Renal cortex interstitium (tissue), 15 donors: ENCODE measurements at places on chromosomes 16 and 17.

DNA sequence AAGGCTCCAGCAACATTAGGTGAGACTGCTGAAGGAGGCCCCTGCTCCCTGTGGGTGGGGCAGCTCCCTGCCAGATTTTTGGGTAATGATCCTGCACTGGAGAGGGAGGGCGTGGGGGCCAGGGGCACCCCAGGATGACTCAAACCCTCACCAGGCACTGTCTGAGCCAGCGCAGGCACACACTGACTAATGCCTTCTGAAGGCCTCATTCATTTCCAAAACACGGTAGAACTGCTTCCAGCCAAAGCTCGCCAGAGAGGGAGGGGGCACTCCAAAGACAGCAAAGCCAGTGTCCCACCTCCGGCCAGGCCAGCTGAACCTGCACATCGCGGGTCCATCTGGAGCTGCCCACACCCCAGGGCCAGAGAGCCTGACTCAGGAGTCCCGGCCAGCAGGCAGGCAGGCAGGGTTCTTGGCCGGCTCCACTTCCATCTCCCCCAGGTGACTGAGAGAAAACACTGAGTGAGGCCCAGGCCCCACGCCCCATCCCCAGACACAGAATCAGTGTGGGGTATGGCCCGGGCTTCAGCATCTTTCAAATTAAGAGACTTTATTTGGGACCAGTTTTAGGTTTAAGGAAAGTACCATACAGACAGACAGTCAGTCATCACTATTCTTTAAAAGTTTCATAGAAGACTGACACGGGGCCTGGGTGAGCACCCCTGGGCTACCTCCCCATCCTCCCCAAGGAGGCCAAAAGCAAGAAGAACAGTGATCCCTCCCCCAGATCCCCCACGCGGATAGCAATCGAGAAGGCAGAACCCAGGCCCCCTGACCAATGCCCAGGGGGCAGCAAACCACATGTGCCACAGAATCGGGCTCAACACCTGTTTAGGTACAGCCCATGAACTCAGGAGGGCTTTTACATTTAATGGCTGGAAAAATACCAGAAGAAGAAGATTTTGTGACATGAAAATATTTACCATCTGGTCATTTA, 2.3 kb downstream of the PIEZO1 start:
- no peak for DNase-seq

DNA sequence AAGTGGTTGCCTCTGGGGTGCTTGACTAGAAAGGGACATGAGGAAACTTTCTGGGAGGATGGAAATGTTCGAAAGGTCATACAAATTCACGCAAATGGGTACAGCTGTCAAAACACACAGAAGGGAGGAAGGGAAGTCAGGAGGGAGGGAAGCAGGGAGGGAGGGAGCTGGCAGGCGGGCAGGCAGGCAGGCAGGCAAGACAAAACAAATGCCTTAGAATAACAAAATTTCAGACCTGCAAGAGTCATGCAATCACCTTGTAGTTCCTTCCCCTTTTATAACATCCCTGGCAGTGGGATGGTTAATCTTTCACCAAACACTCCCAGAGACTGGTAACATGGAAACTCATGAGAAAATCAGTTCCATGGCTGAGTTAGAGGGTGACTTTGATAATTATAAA, 189.2 kb downstream of the STX8 start:
- DNase-seq, result no peak

DNA sequence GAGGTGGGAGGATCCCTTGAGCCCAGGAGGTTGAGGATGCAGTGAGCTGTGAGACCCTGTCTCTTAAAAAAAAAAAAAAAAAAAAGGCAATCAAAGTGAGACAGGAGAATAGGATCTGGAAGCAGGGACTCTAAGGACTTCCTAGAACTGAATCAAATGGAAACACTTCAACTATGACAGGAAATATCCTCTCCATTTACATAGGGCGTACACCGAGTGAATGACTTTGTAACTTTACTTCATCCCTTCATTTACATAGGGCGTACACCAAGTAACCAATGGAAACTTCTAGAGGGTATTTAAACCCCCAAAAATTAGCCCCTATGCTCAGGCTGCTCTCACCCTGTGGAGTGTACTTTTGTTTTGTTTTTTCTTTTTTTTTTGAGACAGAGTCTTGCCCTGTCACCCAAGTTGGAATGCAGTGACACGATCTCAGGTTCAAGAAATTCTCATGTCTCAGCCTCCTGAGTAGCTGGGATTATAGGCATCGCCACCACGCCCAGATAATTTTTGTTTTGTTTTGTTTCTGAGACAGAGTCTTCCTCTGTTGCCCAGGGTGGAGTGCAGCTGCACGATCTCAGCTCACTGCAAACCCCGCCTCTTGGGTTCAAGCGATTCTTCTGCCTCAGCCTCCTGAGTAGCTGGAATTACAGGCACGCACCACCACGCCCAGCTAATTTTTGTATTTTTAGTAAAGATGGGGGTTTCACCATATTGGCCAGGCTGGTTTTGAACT, 9.6 kb upstream of the PRPSAP1 start:
- DNase-seq, result no peak

- no peak for DNase-seq
These were observed 1.9 kb downstream of the PRRT2 start for GRCh38 chr16:29813644-29814562.

DNA sequence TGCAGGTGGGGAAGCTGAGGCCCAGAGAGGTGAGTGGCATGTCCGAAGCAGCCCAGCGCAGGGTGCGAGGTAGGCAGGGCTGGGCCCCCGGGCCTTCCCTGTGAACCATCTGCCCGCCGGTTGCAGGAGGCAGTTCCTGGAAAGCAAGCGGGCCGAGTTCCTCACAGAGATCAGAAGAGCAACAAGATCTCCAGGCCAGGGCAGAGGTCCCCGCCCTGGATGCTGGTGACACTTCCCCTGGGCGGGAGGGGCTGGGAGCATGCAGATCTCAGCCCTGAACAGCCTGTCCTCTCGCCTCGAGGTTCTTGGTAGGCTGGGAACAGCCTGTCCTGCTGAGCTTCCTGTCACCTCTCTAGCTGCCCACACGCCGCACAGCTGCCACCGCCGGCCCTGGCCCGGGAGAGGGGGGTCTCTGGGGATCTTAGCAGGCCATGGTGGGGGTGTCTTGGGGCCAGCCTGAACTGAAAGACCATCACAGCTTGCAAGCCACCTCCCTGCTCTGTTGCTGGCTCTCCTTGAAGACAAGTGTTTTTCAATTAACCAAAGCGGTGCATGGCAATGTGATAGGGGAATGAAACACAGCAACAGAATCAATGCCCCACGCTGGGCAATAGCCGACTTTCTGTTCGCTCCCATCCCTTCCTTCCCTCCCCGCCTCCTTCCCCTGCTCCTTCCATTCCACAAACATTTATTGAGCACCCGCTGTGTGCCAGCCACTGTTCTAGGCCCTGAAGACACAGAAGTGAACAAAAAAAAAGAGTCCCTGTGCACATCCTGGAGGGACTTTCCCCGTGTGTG, 31.7 kb downstream of the SOCS1 start:
- no peak for DNase-seq

- DNase-seq, result no peak
These were observed 387.1 kb upstream of the TNRC6C start for GRCh38 chr17:77571155-77571981.

DNA sequence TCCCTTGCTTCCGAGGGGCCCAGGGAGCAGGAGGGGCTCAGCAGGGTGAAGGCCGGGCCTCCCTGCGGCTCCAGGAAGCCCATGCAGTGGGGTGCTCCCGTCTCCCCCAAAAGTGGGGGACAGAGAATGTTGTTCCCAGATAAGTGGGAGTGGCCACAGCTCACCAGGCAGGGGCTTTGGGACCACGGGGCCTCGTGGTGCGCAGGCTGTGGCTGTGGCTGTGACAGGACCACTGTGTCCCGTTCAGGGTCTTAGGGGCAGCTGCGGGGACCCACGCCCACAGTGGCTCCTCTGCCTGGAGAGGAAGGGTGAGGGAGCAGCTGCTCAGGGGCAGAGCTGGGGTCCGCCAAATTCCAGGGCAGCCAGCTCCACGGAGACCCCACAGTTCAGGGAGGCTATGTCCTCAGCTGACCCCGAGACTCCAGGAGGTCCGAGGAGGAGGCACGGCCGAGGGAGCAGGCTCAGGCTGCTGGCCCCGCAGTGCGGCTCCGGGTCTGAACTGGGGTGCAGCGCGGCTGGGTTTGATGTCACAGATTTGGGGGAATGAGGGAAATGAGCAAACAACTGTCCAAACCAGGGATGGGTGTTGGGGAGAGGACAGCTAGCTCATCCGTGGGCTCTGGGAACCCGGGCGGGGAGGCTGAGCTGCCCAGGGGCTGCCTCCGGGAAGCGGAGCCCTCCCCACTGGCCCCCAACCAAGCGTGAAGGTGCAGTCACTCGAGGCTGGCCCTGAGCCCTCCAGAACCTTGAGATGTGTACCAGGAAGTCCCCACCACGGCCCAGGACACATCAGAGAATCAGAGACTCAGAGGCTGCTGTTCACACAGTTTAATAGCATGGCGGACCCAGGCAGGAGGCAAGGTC, 23.4 kb downstream of the TPSD1 start:
- DNase-seq, result no peak

DNA sequence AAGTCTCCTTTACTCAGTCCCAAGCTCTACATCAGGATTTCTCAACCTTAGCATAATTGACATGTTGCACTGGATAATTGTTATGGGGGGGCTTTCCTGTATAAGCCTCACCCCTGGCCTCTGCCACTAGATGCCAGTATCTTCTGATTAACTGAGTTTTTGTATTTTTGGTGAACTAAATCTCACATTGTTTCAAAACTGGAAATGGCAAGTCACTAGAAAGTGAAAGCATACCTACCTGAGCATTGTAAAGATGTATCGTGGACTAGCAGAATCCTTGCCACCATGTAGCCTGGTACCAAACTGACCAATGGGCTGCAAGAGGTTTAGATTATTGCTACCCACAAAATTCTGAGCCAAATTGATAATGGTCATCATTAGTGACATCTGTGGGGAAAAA, 15.0 kb downstream of the TOP2A start:
- DNase-seq, result no peak

DNA sequence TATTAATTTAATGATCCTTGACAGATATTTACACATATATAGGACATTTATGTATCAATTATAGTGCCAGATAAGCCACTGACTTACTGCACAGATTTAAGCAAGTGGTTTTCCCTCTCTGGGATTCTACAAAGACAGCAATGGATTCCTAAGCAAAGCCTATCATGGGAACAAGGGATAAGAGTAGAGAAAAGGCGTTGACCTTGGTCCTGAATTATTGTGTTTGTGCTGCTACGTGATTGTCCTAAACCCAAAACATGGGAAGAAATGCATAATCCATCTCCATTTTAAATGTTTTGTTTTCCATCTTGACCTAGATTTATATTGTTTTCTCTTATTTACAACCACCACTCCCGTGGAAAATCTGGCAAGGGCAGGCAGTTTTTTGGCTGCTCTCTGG, 14.0 kb downstream of the SLFN11 start:
- no peak for DNase-seq

DNA sequence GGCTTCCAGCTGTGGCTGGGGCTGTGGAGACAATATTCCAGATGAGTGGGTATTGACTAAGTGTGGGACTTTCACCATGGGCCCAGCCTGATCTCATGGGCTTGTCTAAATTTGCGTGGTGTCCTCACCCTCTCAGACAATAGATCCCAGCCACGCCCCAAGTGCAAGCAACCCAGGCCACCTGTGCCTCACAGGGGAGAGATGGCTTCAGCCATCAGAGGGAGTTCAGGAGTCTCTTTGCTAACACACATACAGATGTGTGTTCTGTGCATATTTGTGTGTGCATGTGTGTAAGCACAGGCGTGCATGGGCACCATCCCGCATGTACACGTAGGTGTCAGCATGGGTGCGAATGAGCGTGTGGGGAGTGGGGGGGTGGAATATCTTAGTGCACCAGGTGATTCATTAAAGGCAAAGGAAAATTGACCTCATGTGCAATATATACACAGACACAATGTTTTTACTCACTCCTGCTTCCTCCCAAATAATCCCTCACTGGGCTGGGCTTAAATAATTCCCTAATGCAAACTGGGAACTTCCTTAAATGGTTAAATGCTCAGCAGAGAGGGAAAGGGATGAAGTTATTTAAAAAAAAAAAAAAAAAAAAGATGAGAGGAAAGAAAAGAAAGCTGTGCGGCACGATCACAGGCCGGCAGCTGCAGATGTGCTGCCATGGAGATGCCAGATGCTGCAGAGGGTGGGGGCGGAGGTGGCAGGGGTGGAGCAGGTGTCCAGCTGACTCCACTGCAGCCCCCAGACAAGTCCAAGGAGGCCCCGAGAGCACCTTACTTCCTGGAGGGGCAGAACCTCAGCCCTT, 24.0 kb upstream of the CDC42EP4 start:
- no peak for DNase-seq

- no peak for DNase-seq
These were observed 20.9 kb downstream of the SOCS1 start for GRCh38 chr16:11234884-11235702.

DNA sequence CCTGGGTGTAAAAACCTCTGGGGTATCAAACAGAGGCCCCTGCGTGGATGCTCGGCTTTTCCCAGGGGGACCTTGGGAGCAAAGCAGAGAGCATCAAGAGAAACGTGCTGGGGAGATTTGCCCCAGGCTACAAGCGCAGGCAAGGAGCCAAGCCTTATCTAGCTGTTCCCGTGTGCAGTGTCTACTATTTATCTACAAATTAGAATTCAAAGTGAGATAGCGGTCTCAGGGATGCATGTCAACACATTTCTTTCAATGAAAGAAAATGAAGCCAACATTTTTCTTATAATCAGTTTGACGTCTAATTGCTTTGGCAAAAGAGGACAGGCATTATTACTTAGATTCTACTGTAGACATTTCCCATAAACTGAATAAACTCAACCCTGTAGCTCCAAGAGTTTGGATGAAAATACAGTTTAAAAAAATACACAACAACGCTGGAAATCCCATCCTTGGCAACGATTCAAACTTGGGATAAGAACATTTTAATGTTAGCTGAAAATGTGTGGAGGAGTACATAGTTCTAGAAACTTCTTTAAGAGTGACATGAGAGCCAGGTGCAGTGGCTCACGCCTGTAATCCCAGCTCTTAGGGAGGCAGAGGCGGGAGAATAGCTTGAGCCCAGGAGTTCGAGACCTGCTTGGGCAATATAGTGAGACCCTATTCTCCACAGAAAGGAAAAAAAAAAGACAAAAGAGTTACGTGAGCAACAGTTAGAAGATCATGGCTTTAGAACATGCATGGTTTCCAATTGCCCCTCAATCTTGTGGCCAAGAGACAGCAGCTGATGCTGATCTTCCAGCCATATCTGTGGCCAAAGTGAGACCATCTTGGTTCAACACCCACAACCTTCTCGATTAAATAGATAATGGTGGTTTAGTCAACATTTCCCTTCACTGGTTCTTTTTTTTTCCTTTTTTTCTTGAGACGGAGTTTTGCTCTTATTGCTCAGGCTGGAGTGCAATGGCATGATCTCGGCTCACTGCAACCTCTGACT, 7.2 kb downstream of the SPNS3 start:
- no peak for DNase-seq
